ENCODE measurements at places on chromosomes 2 and 18.

GRCh38 chr2:131016826-131017741 is 76.2 kb downstream of the FAM168B start:
- DNase-seq: no peak

DNA sequence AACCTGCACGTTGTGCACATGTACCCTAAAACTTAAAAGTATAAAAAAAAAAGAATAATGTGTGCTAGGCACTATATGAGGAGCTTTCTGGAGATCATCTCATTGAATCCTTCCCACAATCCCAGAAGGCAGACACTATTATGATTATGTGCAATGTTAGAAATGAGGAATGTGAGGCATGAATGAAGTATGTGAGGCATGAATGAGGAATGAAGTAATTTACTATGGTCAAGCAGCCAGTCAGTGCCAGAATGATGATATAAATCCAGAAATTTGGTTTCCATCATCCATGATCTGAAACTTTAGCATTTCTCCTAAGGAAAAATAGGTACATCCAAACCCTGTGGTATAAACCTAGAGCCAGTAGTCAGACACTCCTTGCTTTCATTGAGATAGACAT is 42.0 kb downstream of the CCDC148 start:
- no peak for DNase-seq

GRCh38 chr2:134271758-134272157 is 17.9 kb downstream of the MGAT5 start:
- DNase-seq: no peak

DNA sequence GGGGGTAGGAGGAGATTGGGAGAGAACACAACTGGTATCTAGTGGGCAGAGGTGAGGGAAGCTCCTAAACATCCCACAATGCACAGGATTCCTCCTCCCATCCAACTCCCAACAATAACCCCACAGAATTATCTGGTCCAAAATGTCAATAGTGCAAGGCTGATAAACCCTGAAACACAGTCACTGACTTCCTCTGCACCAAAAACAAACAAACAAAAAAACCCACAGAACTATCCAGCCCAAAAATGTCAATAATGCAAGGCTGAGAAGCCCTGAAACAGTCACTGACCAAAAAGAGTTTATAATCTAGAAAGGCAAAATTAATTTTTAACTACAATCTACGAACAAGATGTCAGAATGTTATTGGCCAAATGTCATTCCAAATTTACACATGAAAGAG is 9.8 kb downstream of the TMX3 start:
- DNase-seq: no peak

DNA sequence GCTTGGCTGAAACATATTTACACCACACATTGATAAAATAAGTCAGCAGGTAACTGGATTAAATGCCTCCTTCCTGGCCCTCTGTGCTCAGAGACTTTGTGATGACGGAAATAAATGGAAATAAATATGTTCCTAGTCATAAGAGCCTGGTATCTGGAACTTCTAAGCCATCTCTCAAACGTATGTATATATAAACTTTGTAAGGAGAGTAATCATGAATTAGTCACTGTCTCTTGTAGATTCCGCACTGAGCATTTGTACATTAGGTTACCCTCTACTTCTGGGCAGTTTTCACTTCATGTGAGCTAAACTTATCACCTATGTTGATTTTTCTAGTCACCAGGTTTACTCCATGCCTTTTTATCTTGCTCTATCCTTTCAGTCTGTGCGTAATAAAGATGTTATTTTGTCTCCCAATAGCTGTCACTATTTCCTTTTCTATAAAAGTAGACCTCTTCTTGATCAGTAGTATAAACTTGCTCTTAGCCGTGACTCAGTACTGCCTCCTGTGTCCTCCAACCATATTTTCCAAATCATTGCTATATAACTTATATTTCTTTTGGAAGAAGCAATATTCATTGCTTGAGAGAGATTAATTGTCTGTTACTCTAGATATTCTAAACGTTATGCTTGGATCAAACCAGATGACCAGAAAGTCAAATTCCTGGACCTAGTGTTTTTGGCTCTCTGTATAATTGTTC is 53.2 kb downstream of the FEZ2 start:
- no peak for DNase-seq

DNA sequence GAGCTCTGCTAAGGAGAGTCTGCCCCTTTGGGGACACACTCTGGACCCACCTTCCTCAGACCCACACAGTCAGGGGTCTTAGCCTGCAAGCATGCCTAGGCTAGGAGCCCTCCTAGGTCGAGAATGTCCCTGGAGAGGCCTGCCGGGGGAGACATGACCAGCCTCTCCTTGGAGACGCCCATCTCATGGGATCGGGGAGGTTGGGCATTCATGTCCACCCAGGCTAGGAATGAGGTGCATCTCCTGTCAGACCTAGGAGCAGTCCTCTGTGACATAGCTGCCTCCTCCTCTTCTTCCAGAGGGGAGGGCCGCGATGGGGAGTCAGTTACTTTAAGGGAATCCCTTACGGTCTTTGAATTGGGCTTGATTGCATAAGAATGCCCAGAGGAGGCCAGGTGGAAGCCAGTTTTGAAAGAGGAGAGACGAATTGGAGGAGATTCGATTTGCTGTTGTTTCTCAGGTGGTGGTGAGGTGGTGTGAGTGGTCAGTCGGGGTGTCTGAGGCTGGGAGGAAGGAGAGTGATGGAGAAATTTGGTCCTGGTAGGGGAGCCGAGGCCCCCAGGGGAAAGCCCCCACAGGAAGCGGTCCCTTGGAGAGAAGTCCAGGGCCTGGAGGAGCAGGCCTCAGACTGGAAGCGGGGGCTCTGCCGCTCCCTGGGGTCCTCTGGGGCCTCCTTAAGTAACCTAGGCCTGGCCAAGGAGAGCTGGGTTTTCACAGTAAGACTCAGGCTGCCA is 241.3 kb downstream of the DYSF start:
- DNase-seq: no peak

DNA sequence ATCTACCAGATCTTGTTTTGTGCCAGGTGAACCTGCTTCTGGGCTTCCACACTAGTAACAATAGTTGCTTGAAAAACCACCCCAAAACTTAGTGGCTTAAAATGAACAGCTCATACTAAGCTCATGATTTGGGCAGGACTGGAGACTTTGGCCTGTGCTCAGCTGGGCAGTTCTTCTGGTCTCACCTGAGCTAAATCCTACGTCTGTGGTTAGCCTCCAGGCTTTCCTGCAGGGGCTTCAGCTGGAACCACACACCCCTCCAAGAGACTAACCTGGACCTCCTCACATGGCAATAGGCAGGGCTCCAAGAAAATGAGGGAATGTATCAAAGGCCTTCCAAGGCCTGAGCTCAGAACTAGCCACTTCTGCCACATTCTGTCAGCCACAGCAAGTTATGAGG is 144.1 kb downstream of the CD8B2 start:
- DNase-seq: no peak

- DNase-seq: no peak
Observed at GRCh38 chr2:142332196-142332595, 201.4 kb upstream of the LRP1B start.

DNA sequence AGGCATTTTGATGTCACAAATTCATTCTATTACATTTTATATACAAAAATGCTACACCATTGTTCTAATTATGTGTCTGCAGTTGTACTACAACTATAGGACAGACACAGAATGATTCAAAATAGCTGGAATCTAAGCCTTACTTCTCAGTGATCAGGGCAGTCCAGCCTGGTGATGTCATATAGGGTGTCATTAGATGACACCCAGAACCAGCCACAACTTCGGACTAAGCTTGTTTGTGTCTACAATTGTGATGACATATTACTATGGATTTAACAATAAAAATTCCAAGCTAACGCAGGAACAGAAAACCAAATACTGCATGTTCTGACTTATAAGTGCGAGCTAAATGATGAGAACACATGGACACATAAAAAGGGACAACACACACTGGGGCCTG is 31.0 kb downstream of the M1AP start:
- DNase-seq: no peak
